Activated naive CD8-positive, alpha-beta T cell treated with anti-CD3 and anti-CD28 coated beads, Interleukin-2, amount 10 ng/mL, durations not matched to agents 7 days and 5 days (primary cell): ENCODE measurements at places on chromosomes 7 and 10. TPM values are rescaled to one million over a fixed set of nuclear protein-coding genes. Genes with fewer than 3 reads are reported as not detected.

The VWDE gene
- total RNA-seq, result 5.5 TPM

The ACADSB gene
- total RNA-seq, result 24.2 TPM

The PDE1C gene
- total RNA-seq, result not detected

The SORBS1 gene
- total RNA-seq, result 0.72 TPM

The PMPCB gene
- total RNA-seq, result 62.2 TPM

The ZNF804B gene
- total RNA-seq, result not detected

The MACROH2A2 gene
- 9.3 TPM for total RNA-seq

The GRID2IP gene
- total RNA-seq, result 0.28 TPM

The OR2A1 gene
- total RNA-seq, result 0.06 TPM
